Naive B cell (primary cell): ENCODE measurements at places on chromosomes 16 and 17. TPM values are rescaled to one million over a fixed set of nuclear protein-coding genes. Genes with fewer than 3 reads are reported as not detected.
A peak's percentile ranks its signal among the peaks of the same experiment; 100 is the strongest.

Gene CFAP52
- not detected for polyA plus RNA-seq

Gene KCNAB3
- polyA plus RNA-seq, result not detected

Gene KRTAP4-9
- not detected for polyA plus RNA-seq

Gene CDH5
- polyA plus RNA-seq, result not detected

Gene GAS7
- polyA plus RNA-seq, result 1.3 TPM

Gene RCVRN
- polyA plus RNA-seq, result not detected

Gene CES5A
- not detected for polyA plus RNA-seq

Gene CES1
- not detected for polyA plus RNA-seq

Gene GAST
- polyA plus RNA-seq, result not detected

DNA sequence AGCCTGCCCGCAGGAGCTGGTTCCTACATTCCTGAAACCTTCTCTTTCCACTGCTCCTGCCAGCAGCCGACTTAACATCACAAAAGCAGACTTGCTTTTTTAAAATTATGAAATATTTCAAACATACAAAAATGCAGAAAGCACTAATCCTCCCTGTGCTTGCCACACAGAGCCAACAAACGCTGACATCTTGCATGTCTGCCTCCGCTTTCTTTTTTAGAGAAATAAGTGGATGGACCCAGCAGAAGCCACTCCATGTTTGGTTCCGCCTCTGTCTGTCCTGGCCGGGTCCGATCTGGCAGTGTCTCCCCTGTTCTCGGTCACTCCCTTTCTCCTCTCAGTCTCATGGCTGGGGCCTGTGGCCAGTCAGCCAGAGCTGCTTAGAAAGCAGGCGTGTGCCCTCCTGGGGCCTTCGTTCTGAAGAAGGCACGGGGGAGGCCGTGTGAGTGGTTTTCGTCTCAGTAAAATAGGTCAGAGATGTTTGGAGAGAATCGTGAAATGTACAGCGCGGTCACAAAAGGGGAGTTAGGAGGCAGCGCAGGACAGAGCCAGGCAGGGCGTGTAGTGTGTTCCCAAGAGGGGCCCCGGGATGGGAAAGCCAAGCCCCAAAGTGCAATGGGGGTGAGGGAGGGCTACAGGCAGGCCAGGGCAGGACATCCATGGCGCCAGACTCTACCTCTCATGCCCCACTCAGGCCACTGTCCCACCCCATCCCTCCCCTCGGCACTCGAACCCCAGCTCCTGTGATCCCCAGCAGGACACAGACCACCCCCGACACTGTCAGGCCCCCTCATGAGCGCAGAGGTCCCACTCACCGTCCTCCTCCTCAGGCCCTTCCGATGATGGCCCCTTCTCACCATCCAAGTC is 23.2 kb downstream of the MXRA7 start:
- DNase-seq, result no peak
- no peaks in the 10 kb centered on the region for H3K36me3 ChIP-seq
- no peaks in the 10 kb centered on the region for H3K27me3 ChIP-seq
- no peaks in the 10 kb centered on the region for H3K4me1 ChIP-seq
- no peak overlapping the region for H3K27ac ChIP-seq

DNA sequence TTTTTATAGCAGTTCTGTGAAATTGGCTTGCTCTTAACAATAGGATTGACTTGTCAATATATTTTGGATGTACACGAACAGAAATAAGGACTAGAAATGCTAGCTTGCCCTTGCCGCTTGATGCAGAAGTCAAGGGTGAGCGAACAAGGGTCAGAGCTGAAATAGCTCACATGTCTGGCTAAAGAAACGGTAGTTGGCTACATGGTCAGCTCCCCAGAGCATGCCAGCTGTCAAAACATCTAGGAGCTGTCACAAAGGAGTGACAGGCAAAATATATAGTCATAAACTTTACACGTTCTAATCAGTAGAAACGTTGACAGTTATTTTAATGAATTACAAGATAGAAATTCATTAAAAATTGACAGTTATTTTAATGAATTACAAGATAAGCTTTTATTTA is 2.9 kb upstream of the MEIOB start:
- peaks cover 4% of the 10 kb centered on the region for H3K4me1 ChIP-seq
- H3K27me3 ChIP-seq, result peaks cover 43% of the 10 kb centered on the region
- DNase-seq, result no peak
- H3K27ac ChIP-seq, result no peak overlapping the region
- H3K4me3 ChIP-seq, result no peak overlapping the region
- peaks cover 9% of the 10 kb centered on the region for H3K36me3 ChIP-seq

GRCh38 chr16:88826070-88826840 is 14.5 kb upstream of the APRT start:
- no peaks in the 10 kb centered on the region for H3K4me1 ChIP-seq
- no peaks in the 10 kb centered on the region for H3K27me3 ChIP-seq
- DNase-seq, result no peak
- no peaks in the 10 kb centered on the region for H3K36me3 ChIP-seq

GRCh38 chr16:4344983-4345835 is 5.9 kb downstream of the PAM16 start:
- DNase-seq, result no peak
- H3K27ac ChIP-seq, result peak overlapping the region; percentile 54
- no peak overlapping the region for H3K4me3 ChIP-seq
- H3K27me3 ChIP-seq, result no peaks in the 10 kb centered on the region

- H3K36me3 ChIP-seq, result no peaks in the 10 kb centered on the region
- H3K27ac ChIP-seq, result no peak overlapping the region
- DNase-seq, result no peak
- no peak overlapping the region for H3K4me3 ChIP-seq
- peaks cover 10% of the 10 kb centered on the region for H3K27me3 ChIP-seq
Observed at GRCh38 chr16:9378876-9379275, 287.4 kb downstream of the HAPSTR1 start.

GRCh38 chr17:48175692-48176470 is 68.3 kb downstream of the SNX11 start:
- no peaks in the 10 kb centered on the region for H3K4me1 ChIP-seq
- no peak overlapping the region for H3K4me3 ChIP-seq
- no peak for DNase-seq
- no peaks in the 10 kb centered on the region for H3K27me3 ChIP-seq
- H3K36me3 ChIP-seq, result peaks cover 25% of the 10 kb centered on the region
- no peak overlapping the region for H3K27ac ChIP-seq

GRCh38 chr16:77745972-77746371 is 23.7 kb downstream of the NUDT7 start:
- H3K27me3 ChIP-seq, result no peaks in the 10 kb centered on the region
- no peak overlapping the region for H3K4me3 ChIP-seq
- no peaks in the 10 kb centered on the region for H3K4me1 ChIP-seq
- no peak overlapping the region for H3K27ac ChIP-seq
- H3K36me3 ChIP-seq, result no peaks in the 10 kb centered on the region
- no peak for DNase-seq

- no peak overlapping the region for H3K4me3 ChIP-seq
- H3K4me1 ChIP-seq, result peaks cover 81% of the 10 kb centered on the region
- no peaks in the 10 kb centered on the region for H3K36me3 ChIP-seq
- DNase-seq, result no peak
- no peaks in the 10 kb centered on the region for H3K27me3 ChIP-seq
Observed at GRCh38 chr16:89365044-89365467, 125.3 kb downstream of the ANKRD11 start.

- H3K4me1 ChIP-seq, result no peaks in the 10 kb centered on the region
- H3K4me3 ChIP-seq, result no peak overlapping the region
- H3K27me3 ChIP-seq, result no peaks in the 10 kb centered on the region
- no peaks in the 10 kb centered on the region for H3K36me3 ChIP-seq
- no peak overlapping the region for H3K27ac ChIP-seq
- DNase-seq, result no peak
Observed at GRCh38 chr17:52027620-52028295, 130.8 kb downstream of the CA10 start.

- no peak overlapping the region for H3K27ac ChIP-seq
- peaks cover 6% of the 10 kb centered on the region for H3K27me3 ChIP-seq
- no peak overlapping the region for H3K4me3 ChIP-seq
- no peak for DNase-seq
Observed at GRCh38 chr17:1237471-1237870, 32.8 kb upstream of the BHLHA9 start.

DNA sequence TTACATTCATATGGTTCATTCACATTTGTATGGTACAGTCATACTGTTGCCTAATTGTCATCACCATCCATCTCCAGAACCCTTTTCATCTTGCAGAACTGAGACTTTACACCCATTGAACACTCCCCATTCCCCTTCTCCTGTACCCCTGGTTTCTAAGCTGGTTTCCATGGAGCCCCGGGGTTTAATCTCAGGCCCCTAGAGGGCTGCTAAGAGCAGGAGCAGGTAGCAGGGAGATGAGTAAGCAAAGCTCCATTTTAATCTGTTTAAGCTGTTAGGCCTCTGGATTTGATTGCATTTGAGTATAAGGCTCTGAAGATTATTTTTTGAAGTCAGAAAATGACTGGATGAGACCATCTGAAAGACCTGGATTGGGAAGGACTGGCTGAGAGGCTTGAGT is 68.5 kb upstream of the RPL38 start:
- H3K4me1 ChIP-seq, result no peaks in the 10 kb centered on the region
- DNase-seq, result no peak
- H3K27me3 ChIP-seq, result peaks cover 56% of the 10 kb centered on the region
- no peak overlapping the region for H3K4me3 ChIP-seq
- no peak overlapping the region for H3K27ac ChIP-seq

GRCh38 chr17:16820979-16821543 is 131.0 kb downstream of the CCDC144A start:
- H3K4me1 ChIP-seq, result no peaks in the 10 kb centered on the region
- DNase-seq, result no peak
- no peak overlapping the region for H3K27ac ChIP-seq
- H3K4me3 ChIP-seq, result no peak overlapping the region

GRCh38 chr16:13176711-13177110 is 275.3 kb downstream of the SHISA9 start:
- H3K4me1 ChIP-seq, result no peaks in the 10 kb centered on the region
- no peak overlapping the region for H3K27ac ChIP-seq
- H3K4me3 ChIP-seq, result no peak overlapping the region
- no peak for DNase-seq

DNA sequence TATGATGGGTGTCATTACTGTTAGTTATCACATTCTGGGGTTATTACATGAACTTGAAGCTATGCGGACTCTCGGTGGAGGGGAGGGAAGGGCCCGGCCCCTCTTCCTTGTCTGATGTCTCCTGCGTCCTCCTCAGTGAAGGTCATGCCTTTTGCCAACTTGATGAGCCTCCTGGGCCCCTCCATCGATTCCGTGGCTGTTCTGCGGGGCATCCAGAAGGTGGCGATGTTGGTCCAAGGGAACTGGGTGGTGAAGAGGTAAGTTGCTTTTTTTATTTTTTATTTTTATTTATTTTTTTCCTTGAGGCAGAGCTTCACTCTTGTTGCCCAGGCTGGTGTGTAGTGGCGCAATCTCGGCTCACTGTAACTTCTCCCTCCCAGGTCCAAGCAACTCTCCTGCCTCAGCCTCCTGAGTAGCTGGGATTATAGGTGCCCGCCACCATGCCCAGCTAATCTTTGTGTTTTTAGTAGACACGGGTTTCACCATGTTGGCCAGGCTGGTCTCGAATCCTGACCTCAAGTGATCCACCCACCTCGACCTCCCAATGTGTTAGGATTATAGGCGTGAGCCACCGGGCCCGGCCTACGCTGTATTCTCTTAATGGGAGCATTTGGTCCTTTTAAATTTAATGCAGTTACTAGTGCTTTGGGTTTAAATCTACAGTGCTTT is 21.6 kb downstream of the POLR3E start:
- peaks cover 11% of the 10 kb centered on the region for H3K36me3 ChIP-seq
- no peak overlapping the region for H3K4me3 ChIP-seq
- H3K27me3 ChIP-seq, result no peaks in the 10 kb centered on the region
- no peak overlapping the region for H3K27ac ChIP-seq
- peaks cover 1% of the 10 kb centered on the region for H3K4me1 ChIP-seq
- DNase-seq, result peak; percentile 36

DNA sequence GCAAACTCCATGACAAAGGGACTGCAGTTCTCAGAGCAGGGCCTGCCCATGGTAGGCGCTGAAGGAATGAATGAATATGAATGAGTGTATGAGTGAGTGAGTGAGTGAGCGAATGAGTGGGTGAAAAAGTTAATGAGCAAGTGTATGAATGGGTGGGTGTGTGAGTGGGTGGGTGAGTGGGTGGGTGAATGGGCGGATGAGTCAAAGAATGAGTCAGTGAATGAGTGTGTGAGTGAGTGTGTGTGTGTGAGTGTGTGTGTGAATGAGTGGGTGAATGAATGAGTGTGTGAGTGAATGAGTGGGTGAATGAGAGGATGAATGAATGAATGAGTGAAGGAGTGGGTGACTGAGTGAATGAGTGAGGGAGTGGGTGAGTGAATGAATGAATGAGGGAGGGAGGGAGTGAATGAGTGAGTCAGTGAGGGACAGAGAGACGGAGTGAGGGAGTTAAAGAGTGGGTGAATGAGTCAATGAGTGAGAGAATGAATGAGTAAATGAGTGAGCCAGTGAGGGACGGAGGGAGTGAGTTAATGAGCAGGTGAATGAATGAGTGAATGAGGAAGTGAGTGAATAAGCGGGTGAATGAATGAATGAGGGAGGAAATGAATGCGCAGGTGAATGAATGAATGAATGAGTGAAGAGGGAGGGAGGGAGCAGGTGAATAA is 11.1 kb upstream of the CHMP6 start:
- no peaks in the 10 kb centered on the region for H3K27me3 ChIP-seq
- H3K4me3 ChIP-seq, result no peak overlapping the region
- H3K36me3 ChIP-seq, result no peaks in the 10 kb centered on the region
- peaks cover 11% of the 10 kb centered on the region for H3K4me1 ChIP-seq
- H3K27ac ChIP-seq, result no peak overlapping the region

DNA sequence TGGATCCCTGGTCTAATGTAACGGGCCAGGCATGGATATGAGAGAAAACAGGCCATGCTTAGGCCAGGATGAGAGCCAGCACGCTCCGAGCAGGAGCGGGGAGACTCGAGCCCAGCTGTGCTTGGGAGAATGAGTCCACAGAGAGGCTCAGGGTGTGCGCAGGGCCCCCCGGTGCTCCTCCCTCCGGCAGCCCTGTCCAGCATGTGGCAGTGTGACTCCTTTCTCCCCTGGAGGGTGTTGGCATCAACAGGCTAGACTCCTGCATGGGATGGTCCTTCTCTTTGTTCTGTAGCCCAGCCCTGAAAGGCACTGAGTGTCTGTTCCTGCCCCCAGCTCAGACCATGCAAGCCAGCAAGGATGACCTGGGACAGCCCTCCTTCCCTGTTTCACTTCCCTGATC is 23.4 kb downstream of the PGS1 start:
- peaks cover 55% of the 10 kb centered on the region for H3K36me3 ChIP-seq
- H3K27me3 ChIP-seq, result no peaks in the 10 kb centered on the region
- H3K4me1 ChIP-seq, result peaks cover 1% of the 10 kb centered on the region

DNA sequence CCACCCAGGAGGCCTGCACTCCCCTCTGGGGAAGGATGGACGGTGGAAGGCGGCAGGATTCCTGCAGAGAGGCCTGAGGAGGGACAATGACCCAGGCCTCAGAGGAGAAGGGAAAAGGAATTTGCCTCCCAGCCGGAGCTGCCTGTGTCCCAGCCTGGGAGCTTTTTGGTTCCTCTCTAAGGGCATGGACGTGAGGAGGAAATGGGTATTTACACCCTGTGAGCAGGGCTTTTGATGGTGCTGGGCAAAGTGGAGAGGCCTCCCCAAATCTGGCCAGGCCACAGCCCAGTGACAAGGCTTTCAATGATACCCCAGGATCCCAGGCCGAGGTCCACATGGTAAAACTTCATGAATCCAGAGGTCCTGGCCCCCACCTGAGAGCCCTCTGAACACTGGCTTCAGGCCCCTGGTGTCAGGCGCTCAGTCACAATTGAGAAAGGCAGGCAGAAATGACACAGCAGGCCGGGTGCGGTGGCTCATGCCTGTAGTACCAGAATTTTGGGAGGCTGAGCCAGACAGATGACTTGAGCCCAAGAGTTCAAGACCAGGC is 56.0 kb upstream of the DOC2B start:
- H3K4me3 ChIP-seq, result no peak overlapping the region
- H3K27me3 ChIP-seq, result peaks cover 20% of the 10 kb centered on the region
- no peak overlapping the region for H3K27ac ChIP-seq
- H3K36me3 ChIP-seq, result no peaks in the 10 kb centered on the region
